ENCODE measurements at places on chromosomes 12 and 14.
A peak's percentile ranks its signal among the peaks of the same experiment; 100 is the strongest.

DNA sequence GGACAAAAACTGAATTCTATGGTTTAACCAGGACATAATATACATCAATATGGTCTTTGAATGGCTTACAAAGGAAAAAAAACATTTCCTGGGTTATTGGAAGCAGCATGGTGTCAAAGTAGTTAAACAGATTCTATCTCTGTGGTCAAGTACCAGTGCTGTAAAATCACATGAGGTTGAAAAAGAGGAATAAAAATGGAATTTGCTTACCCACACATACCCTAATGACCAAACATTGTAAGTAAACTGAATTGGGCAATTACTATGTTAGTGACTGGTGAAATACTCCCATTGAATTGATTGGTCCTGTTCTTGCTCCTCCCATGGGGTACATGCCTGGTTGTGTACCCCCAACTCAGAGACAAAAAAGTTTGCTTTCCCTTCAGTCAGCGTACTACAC is 19.6 kb downstream of the IFNG start:
- DNase-seq = no peak

DNA sequence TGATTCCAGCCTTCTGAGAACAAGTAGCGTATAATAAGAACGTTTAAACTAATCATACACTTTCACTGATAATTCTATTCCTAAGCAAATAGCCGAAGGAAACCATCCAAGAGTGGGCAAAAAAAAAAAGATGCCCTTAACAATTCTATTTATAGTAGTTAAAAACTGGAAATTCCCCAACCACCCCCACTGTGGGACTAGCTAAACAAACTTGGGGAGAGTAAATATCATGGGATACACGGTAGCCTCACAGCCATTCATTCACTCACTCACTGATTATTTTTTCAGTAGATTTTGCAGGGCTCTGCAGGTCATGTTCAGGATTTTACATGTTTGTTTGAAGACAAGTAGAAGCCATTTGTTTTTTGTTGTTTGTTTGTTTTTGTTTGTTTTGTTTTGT is 197.0 kb downstream of the ETV6 start:
- DNase-seq = no peak

DNA sequence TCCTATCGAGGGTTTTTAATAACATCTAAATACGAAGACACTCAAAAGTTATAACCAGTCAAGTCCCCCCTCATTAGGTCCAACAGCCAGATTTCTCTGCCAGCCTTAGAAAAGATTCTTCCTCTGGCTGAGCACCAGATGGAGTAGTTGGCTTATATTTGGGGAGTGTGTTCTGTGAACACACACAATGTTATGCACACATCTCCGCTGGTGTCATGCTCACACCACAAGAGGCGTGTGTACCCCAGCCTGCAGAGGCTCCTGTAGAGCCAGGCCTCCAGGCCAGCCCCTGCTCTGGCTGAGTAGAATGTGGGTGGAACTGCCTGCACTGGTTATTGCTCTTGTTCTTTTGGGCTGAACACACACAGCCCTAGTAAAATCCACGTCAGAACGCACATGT is 64.0 kb downstream of the PIWIL1 start:
- DNase-seq = no peak

DNA sequence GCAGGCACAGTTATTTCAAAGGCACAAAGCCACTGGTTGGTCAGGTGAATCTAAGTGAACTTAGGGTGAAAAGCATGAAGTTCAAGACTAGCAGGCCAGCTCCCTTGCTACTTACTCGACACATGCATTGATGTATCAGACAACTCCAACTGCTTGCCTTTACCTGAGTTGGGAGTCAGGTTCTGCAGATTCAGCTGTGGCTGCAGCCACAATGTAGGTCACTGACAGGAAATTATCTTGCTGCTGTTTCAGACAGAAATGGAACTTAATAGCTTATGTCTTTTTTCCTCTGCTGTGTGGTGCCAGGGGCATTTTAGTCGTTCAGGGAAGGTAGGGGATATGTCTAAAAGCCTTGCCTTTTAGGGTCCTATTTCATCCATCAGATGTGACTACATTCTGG is 125.6 kb upstream of the RPH3A start:
- no peak for DNase-seq

DNA sequence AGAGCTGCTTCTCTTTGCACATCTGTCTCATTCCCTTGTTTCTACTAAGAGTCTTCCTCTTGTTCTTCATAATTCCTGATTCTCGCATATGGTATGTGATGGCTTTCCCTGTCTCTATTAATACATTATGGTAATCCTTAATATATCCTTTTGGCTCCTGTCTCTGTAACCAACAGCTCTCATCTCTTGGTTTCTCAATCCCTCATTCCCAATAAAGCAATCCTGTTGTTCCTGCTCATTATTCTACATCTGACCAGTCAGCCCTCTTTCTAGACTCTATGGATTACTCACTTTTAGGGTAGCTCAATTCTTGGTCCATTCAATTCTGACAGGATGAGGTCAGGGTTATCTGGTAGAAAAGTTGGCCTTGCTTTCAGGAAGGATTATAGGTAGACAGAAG is 349.9 kb downstream of the LRIG3 start:
- DNase-seq = no peak

GRCh38 chr14:24258548-24259265 is 4.3 kb downstream of the TGM1 start:
- DNase-seq = no peak

DNA sequence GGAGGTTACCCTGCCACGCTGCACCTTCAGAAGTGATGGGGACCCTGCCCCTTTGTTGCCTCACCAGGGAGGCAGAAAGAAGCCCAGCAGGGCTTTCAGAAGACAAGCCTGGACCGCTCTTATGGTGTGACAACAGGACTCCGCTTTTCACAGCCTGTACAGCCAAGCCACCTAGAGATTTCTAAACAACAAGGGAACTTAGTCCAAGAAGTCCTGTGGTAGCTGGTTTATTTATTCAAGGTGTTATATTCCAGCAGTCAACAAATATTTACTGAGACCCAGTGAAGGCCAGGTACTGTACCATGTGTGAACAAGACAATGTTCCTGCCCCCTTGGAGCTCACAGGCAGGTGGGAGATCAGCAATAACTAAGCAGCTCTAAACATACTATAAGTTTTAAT is 4.0 kb upstream of the TMEM229B start:
- DNase-seq = no peak

GRCh38 chr12:915090-915489 is 34.4 kb downstream of the RAD52 start:
- DNase-seq = no peak

DNA sequence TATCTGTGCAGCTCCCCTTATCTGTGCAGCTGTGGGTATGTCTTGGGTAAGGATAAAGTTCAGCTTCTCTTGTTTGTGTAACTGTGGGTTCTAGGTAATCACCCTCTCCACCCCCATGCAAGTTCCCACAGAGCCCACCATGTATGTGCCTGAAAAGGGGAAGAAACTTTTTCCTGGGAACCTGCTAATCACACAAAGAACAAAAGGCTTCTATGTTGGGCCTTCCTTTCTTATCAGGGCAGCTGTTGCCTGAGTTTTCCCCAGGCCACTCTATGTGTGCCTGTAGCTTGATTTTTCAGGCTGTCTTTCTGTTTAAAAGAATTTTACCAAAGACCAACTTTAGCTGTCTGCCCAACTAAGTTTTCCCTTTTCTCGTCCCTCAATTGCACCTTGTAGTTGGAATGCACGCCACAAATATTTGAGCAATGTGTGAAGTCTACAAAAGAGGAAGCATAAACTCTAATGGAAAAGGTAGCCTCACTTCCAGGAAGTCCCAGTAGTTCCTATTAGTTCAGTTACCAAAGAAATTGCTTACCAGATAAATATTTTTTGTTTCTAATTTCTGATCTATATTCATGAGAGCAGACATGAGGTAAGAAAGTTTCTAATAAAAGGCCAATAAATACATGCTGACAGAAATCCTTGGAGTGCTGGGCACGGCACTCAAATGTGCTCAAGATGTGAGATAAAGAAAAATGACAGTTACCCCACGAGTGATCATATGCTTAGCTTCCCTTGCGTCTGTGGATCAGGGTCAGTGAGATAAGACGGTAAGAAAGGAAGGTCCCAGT is 2.7 kb upstream of the GALC start:
- no peak for DNase-seq

- DNase-seq = no peak
Measured at GRCh38 chr14:56295743-56296142, 177.5 kb downstream of the PELI2 start.

- peak; percentile 32 for DNase-seq
Measured at GRCh38 chr12:6766651-6767349, 637 bp downstream of the PTMS start.

- no peak for DNase-seq
Measured at GRCh38 chr14:75631453-75631831, 29.2 kb downstream of the ERG28 start.

GRCh38 chr12:125137766-125138344 is 72.6 kb downstream of the AACS start:
- no peak for DNase-seq

DNA sequence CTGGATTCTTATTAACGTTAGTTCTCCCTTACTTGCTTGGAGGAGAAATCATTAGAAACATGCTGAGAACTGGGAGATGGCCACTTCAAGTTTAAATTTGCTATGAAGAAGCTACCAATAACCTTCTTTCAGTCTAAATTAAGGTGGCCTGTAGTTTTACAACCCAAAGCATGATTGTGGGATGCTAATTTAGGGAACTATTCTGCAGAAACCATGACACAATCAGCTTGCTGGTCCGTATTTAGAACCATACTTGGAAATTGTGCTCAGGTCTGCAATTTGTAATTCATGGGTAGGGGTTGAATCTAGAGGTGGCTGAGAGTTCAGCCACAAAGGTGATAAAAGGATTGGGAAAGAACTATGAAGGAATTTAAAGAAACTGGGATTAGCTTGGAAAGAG is 405.7 kb downstream of the RAD51B start:
- no peak for DNase-seq

GRCh38 chr12:54725233-54725843 is 77.2 kb upstream of the DCD start:
- DNase-seq = no peak

DNA sequence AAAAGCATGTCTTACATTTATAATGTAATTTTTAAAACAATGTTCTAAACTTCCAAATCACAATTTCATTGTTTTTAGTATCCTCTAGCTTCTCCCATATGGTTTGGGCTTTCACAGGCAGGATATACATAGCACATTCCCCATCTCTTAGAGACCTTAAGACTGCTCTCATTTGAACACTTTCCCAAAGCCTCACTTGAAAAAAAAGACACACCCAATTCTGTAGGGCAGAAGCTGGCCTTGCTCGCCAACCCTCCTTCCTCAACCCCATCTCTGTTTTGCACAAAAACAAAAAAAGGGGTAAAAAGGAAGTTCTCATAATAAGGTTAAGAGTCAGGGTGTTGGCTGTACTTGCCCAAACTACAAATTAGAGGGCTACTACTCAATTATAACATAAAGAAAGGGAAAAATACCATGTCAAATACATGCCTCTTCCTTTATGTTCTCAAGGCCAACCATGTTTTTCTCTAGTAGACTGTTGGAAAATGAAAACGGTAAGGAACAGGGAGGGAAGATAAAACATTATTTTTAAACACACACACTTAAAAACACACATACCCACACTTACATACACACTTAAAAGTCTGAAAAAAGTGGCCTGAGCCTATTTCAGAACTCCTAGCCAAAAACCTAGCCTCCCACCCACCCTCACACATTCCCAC is 9.9 kb upstream of the KANSL2 start:
- no peak for DNase-seq

DNA sequence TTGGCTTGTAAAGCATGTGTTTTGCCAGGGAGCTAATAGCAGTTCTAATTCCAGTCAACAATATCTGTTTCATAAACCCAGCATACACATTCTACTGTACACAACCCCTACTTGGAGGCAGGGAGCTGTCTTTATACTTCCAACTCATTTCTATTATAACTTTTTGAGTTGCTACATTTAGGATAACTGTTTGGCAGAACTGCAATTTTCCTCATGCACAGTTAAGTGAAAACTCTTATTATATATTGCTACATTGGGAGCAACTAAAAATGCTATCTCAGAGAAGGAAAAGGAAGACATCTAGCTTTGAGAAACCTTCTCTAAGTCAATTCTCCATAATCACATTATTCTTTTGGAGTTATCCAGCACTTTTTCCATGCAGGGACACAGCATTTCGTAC is 480.2 kb downstream of the RPS29 start:
- DNase-seq = no peak

DNA sequence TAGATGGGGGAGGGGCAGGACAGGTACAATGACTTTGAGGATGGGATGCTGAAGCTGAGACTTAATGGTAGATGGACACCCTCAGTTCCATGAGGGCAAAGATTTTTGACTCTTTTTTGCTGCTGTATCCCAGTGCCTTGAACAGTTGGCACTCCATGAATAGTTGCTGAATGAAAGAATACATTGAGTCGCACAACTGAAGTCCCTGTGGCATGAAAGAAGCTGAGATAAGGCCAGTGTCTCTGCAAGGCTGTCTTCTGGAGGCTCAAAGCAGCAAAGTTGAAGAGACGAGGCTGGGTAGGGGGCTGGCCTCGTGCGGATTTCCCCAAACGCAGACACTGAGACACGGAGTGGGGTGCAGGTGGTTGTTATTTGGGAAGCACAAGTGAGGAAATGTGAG is 179.3 kb downstream of the ADCK1 start:
- no peak for DNase-seq

DNA sequence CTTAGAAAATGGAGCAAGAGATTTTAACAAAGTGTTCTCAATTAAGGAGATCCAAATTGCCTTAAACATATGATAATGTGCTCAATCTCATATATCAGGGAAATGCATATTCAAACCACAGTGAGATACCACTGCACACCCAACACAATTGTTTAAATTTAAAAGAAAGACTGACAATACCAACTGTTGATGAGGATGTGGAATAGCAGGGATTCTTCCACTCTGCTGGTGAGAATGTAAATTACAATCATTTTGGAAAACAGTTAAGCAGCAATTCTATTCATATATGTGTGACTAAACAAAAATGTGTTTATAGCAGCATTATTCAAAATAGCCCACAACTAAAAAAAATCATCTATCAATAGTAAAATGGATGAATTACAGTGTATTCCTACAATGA is 144.2 kb downstream of the KICS2 start:
- no peak for DNase-seq

DNA sequence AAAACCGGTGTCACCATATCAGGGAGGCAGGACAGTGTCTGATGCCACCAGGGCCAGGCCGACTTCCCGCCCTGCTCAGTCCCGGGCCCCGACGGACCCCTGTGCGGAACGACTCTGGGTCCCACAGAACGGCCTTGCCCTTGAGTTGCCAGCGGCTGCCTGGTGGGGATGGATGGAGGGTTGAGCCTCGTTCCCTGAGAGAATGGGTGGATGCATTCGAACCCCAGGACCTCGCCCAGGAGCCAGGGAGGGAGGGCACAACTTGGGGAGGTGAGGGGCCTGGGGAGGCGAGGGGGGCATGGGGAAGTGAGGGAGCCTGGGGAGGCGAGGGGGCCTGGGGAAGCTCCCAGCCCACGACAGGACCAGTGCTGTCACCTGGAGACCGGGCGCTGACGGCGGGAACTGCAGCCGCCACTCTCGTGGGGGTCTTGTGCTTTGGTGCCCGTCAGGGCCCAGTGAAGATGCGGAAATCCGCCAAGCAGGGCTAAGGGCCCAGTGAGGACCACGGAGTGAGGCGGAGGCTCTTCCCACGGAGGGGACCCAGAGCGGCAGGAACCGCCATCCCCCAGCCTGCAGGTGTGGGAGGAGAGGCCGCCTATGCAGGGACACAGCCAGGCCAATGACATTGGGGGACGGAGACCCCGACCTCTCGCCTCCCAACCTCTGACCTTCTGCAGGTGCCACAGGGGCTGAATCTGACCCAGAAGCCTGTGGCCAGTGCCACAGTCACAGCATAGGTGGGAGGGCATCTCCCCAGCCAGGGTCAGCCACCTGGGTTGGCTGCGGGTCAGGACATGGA is 74.4 kb upstream of the GALNT9 start:
- DNase-seq = no peak

Measured in effector memory CD4-positive, alpha-beta T cell (primary cell).